ENCODE measurements at places on chromosomes 2 and 18.
A peak's percentile ranks its signal among the peaks of the same experiment; 100 is the strongest.

- no peaks in the 10 kb centered on the region for H3K36me3 ChIP-seq
- H3K27me3 ChIP-seq = no peaks in the 10 kb centered on the region
- no peak overlapping the region for H3K27ac ChIP-seq
- no peak for DNase-seq
- H3K4me1 ChIP-seq = no peaks in the 10 kb centered on the region
Observed at GRCh38 chr2:28300485-28301341, 91.9 kb upstream of the FOSL2 start.

DNA sequence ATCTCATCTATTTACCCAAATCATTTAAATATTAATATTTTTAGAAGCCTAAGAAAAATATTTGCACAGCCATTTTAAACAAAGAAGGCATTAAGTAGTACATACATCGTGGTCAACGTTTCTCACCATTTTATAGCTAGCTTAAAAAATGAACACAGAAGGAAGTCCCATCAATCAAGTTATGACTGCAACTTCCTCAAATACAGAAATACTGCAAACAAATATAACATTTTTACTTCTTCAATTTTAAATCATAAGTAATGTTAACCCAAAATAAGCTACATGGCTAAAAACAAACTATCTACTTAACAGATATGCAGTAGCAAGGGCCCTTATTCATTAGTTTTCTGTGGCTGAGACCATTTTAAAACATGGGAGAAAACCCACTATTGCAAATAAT is 30.6 kb downstream of the ITSN2 start:
- peak overlapping the region; percentile 92 for H3K27ac ChIP-seq
- H3K4me3 ChIP-seq = peak overlapping the region; percentile 66
- DNase-seq = no peak
- peaks cover 3% of the 10 kb centered on the region for H3K36me3 ChIP-seq

DNA sequence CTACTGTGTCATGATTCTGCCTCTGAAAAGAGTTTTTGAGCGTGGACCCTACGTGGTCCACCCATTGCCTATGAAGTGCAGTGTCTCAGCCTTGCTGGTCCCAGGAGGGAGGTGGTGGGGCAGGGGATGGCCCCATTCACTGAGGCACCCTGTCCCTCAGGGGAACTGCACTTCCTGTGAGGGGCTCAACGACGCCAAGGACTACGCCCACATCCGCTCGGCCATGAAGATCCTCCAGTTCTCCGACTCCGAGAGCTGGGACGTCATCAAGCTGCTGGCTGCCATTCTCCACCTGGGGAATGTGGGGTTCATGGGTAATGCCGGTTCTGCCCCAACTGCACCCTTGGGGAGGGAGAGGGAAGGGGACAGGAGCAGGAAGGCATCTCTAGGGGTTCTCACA is 42.5 kb downstream of the MYO7B start:
- H3K27ac ChIP-seq = no peak overlapping the region
- H3K4me3 ChIP-seq = no peak overlapping the region
- H3K27me3 ChIP-seq = no peaks in the 10 kb centered on the region
- DNase-seq = no peak
- H3K36me3 ChIP-seq = no peaks in the 10 kb centered on the region

DNA sequence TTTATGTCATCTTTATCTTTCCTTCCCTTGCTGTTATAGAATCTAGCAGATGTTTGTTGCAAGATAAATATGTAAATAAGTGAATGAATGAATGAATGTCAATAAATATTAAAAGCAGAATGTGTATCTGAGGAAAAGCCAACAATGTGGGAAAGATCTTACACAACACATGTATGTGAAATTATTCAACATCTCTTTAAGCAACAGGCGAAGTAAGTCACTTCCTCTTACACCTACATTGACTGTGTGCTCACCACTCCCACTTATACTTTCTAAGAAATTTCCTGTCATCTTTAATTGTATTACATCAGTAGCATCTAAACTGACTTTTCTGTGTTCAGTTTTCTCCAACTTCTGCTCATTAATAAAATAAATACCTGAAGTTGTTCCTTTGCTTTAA is 43.0 kb downstream of the RAD51AP2 start:
- no peak overlapping the region for H3K4me3 ChIP-seq
- no peak overlapping the region for H3K27ac ChIP-seq
- H3K4me1 ChIP-seq = no peaks in the 10 kb centered on the region
- H3K36me3 ChIP-seq = no peaks in the 10 kb centered on the region
- no peak for DNase-seq

GRCh38 chr2:58938988-58939387 is 697.9 kb upstream of the FANCL start:
- H3K4me1 ChIP-seq = no peaks in the 10 kb centered on the region
- DNase-seq = no peak
- H3K27me3 ChIP-seq = no peaks in the 10 kb centered on the region
- no peak overlapping the region for H3K27ac ChIP-seq

DNA sequence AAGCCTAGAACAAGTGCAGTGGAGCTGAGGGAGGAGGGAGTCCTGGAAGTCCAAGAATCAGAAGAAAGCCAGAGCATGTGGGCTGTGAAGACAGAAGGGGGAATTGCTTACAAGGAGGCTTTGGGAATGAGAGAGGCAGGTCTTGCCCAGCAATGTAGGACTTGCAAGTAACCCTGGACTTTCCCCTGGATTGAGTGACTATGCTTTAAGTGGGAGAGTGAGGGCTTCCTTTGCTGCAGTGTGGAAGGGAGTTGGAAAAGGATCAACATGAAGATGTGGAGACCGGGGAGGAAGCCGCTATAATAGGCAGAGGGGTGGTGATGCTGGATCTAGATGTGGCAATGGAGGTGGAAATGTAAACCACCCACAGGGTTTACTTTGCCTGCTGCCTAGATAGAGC is 13.8 kb upstream of the SCYGR1 start:
- H3K27ac ChIP-seq = no peak overlapping the region
- peaks cover 5% of the 10 kb centered on the region for H3K4me1 ChIP-seq
- H3K36me3 ChIP-seq = no peaks in the 10 kb centered on the region
- no peaks in the 10 kb centered on the region for H3K27me3 ChIP-seq
- no peak overlapping the region for H3K4me3 ChIP-seq

GRCh38 chr18:48993586-48993985 is 42.8 kb upstream of the SMAD7 start:
- no peaks in the 10 kb centered on the region for H3K27me3 ChIP-seq
- no peaks in the 10 kb centered on the region for H3K4me1 ChIP-seq
- no peak overlapping the region for H3K4me3 ChIP-seq
- H3K27ac ChIP-seq = no peak overlapping the region
- H3K36me3 ChIP-seq = no peaks in the 10 kb centered on the region
